ENCODE measurements at places on chromosomes 4 and X.
A peak's percentile ranks its signal among the peaks of the same experiment; 100 is the strongest.

- DNase-seq, result no peak
Observed at GRCh38 chr4:54588404-54588803, 69.4 kb upstream of the KIT start.

GRCh38 chr4:83223781-83224180 lies 60.8 kb downstream of the COQ2 start:
- peak; percentile 6 for DNase-seq

DNA sequence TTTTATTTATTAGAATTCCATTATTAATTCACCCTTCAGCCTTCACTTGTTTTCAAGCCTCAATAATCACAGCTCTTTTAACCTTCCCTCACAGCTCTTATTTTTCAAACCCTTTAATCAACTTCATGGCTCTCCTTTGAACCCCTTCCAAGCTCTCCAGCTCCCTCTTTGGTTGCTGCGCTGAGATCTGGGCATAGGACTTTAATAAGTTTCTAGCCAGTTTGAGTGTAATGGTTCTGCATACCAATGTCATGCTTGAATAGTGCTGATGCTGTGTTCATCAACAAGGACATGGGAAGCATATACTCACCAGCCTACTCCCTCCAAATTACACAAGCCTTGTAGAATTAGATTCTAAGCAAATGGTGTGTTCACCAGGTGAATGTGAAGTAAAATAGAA lies 3.5 kb upstream of the RNF212 start:
- peak; percentile 10 for DNase-seq

DNA sequence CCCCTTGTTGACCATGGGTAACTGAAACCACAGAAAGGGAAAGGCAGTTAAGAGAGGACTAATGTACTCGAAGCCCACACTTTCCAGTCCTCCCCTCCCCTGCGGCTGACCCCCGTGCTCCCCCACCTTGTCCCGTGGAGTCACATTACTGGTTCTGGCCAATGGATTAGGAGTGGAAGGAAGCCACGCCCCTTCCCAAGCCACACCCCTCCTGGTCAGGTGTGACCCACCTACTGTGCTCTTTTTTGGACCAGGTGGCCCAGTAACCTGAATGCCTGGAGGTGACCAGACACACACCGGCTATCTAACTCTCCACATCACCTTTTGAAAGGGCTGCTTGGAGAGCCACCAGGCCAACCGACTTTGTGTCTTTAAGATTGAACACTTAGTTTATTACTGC lies 109.3 kb upstream of the MSX1 start:
- no peak for DNase-seq

DNA sequence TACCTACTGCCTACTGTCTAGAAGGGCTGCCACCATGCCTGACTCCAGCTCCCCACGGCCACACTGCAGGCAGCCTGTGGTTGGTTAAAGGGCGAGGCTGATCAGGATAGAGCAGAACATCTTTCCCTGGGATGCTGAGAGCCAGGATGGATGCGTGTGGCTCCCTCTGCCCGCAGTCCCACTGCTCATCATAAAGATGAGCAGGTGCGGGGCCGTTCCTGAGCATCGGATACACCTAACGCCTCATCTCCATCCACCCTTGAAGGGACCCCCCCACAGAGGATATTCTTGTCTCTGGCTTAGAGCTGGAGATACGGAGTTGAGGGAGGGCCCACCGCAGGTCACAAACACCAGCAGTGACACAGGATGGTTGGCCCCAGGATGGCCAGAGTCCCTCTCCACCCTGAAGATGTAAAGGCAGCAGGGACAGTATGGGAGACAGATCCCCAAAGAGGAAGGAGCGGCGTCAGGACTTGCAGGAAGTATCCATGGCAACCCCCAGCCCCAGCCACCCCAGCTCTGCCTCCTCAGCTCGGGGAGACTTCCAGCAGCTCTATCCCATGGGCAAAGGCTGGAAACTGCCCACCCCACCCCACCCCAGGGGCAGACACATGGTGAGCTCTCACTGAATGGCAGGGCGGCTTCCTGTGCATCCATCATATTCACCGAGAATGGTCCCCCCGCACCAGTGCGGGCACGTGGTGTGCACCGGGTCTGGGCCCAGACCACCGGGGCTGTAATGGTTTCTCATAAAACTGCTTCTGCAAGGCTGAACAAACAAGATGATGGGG lies 19.3 kb downstream of the PPP2R2C start:
- DNase-seq, result no peak

GRCh38 chr4:23083391-23083790 lies 390.7 kb downstream of the GBA3 start:
- no peak for DNase-seq

GRCh38 chr4:145487631-145488030 lies 6.0 kb downstream of the SMAD1 start:
- no peak for DNase-seq

GRCh38 chr4:25814301-25815136 lies 48.3 kb downstream of the SEL1L3 start:
- DNase-seq, result peak; percentile 53

- no peak for DNase-seq
Observed at GRCh38 chr4:26056406-26056805, 142.4 kb downstream of the SMIM20 start.

GRCh38 chrX:14590693-14591424 lies 61.5 kb downstream of the GLRA2 start:
- peak; percentile 36 for DNase-seq

- no peak for DNase-seq
Observed at GRCh38 chr4:9969526-9970398, 51.5 kb downstream of the SLC2A9 start.

DNA sequence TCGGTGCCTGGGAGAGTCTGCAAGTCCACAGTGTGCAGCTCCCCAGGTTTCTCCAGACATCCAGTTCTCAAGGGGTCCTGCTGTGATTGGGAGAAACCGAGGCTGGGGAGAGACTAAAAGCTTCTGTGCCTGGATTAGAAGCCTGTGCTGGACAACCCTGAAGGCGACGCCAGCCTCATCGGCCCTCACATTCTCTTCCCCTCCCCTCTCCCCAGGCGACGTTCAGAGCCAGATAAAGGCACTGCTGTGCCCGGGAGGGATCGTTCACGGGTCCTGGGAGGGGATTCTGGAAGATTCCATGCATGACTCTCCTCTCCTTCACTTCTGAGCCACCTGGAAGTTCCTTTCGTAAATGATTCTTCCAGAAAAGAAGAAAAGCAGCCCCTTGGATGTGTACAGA lies 114.6 kb downstream of the SORCS2 start:
- no peak for DNase-seq

DNA sequence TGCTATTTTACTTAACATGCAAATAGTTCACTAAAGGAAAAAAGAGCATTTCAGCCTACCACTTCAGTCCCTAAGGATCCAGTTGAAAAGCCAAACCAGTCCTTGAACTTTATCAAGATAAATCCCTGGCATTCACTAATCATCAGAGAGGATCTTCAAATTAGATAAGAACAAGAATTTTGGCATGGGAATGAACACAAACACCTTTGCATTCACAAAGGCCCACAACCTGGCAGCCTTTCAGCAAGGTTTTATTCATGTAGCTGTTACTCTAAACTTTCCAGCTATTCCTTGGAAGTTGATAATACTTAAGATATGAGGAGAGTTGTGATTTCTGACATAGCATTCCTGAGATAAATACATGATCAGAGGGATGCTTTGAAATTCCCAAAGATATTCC lies 193.4 kb downstream of the LRBA start:
- peak; percentile 8 for DNase-seq

GRCh38 chr4:25221377-25221776 lies 12.5 kb upstream of the PI4K2B start:
- no peak for DNase-seq

GRCh38 chr4:62324215-62324614 lies 1124.1 kb downstream of the ADGRL3 start:
- peak; percentile 3 for DNase-seq

DNA sequence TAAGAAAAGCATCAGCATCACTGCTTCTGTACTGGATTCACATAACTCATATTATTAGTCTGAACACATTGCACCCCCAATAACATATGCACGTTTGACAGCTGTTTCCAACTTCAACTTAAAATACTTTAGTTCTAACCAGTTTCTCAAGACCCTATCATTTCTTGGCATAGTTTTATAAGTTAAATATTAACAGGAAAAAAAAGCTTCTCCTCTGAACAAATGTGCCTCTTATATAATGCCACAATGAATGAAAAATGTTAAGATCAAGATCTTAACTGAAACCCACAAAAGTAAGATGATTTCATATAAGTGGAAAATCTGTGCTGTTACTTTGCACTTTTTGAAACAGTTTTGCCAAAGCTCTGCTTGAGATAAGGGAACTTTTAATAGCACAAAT lies 652.8 kb upstream of the FAM241A start:
- peak; percentile 67 for DNase-seq

DNA sequence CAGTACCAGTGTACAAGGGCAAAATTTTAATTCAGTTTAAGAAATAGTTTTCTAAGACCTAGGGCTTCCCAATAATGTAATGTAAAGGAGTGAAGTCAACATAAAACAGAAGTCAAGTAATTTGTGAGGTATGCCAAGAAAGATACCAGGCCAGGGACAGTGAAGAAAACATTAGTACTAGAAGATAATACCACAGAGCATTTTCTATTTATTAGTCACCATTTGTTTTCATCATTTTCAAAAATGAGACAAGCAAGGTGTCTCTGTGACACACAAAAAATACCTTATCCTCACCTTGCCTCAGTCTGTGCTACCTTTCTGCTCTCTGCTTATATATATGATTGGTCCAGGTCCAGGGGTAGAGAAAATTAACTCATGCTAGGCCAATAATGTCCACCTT lies 46.8 kb downstream of the VEGFC start:
- DNase-seq, result no peak

GRCh38 chr4:113633467-113633866 lies 128.1 kb downstream of the CAMK2D start:
- DNase-seq, result no peak

- DNase-seq, result no peak
Observed at GRCh38 chrX:2426289-2426882, 74.4 kb downstream of the DHRSX start.

DNA sequence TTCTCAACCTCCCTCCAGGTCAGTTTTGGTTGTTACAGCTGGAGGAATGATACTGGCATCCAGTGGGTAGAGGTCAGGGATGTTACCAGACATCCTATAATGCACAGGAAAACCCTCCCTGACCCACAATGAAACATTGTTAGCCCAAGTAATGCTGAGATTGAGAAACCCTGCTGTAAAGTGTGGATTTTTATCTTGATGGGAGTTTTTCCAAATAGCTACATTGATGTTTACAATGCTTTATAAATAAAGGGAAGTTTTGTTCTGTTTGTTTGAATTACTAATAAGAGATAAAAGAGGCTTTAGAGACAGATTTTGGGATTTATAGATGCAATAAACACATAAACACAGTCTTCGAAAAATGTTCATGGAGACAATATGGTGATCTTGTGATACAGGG lies 194.0 kb upstream of the NUDT6 start:
- DNase-seq, result no peak

GRCh38 chrX:40433160-40433559 lies 147.6 kb upstream of the ATP6AP2 start:
- DNase-seq, result no peak

GRCh38 chr4:113711883-113712662 lies 49.5 kb downstream of the CAMK2D start:
- DNase-seq, result no peak

Data from fibroblast of upper back skin (primary cell).